ENCODE measurements at places on chromosomes 3 and 15.

DNA sequence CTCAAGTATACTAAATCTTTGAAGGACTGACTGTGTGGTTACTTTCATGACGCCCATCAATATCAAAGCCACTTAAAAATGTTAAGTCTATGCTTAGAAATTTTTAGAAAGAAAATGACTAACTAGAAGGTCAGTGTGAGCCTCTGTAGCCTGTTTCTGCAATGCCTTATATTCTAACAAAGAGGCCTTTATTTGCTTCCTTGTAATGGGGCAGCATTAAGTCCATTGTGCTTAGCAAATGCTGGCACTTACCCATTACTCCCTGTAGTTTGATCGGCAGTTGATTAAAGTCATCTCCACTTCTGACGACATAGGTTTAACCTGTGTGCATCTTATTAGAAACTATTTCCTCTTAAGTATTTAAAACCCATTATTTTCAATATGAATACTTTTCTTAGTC lies 91.6 kb upstream of the FAM98B start:
- DNase-seq = no peak

- peak; percentile 85 for DNase-seq
Observed at GRCh38 chr15:85618956-85619491, 175.7 kb downstream of the KLHL25 start.

DNA sequence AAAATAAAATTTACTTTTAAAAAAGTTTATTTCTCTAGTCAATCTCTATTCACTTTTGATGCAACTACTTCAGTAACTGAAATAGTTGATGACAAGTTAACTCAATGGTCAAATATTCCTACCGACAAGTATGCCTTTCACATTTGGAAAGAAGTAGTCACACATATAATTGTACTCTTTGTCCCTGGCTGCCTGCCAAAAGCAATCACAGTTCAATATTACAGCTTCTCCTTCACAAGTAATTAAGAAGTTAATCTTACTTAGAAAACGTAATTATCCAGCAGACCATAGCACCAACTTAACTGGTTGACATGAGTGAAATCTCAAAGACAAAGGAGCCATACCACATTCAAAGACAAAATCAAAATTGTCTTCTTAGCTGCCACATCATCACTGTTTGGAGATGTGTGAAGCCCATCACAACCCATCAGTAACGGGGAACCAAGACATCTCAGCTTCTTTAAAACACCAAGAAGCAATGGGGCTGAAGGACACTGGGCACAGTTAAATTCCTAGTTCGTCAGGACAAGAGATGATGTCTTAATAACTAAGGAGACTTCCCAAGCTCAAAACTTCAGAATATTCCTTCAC lies 86.1 kb downstream of the PLCH1 start:
- no peak for DNase-seq

DNA sequence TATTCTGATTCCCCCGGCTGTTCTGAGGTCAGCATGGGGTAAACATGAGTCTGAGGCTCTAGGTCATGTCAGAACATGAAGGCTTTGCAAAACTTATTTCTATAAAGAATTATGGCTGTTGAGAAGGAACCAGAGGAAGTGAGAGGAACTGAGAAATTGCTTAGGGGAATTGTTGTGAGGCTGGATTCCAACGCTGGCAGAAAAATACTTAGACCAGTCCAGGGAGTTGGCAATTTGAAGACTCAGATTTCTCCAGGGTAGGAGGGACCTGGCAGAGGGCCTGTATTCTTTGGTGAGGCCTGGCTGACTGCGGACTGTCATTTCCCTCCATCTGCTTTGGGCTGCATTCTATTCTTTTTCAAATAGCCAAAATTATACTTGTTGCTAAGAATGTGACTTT lies 155.5 kb downstream of the PLD1 start:
- peak; percentile 57 for DNase-seq

DNA sequence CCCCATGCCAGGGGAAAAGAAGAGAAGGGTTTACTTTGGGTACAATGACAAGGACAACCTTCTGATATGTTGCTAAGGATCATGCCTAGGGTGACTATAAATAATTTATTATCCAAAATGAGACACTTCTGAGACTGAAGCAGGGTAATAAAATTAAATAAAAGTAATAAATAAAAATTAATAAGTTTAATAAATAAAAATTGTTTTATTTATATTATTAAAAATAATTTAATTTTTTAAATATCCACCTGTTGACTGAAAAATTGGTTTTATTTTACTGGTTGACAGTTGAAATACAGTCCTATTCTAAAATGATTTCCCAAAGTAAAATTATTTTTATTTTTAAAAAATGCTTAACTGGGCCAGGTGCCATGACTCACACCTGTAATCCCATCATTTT lies 102.0 kb downstream of the FHIT start:
- DNase-seq = no peak

GRCh38 chr3:23654571-23654970 lies 151.2 kb upstream of the UBE2E1 start:
- DNase-seq = no peak

- no peak for DNase-seq
Observed at GRCh38 chr15:28994142-28994830, 108.5 kb downstream of the APBA2 start.
